ENCODE measurements at places on chromosomes 2 and 18.

GRCh38 chr2:44689516-44689915, 252.0 kb upstream of the SIX3 start:
- no peak for DNase-seq

DNA sequence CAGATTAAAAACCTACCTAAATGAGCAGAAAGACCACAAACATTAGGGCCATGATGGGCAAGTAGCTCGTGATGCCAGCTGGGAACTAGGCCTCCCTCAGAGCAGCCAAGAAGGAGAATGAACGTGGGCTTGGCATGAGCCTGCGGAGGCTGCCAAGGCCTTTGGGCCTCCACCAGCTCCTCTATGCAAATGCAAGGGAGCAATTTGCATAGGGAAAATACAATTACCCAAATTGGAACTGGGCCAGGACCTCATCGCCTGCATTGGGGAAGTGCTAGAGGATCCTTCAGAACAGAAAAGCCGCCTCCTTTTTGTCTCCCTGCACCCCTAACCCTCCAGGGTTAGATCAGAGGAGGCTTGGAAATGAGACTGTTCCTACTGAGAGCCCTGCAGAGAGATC, 326.4 kb downstream of the SMAD2 start:
- no peak for DNase-seq

DNA sequence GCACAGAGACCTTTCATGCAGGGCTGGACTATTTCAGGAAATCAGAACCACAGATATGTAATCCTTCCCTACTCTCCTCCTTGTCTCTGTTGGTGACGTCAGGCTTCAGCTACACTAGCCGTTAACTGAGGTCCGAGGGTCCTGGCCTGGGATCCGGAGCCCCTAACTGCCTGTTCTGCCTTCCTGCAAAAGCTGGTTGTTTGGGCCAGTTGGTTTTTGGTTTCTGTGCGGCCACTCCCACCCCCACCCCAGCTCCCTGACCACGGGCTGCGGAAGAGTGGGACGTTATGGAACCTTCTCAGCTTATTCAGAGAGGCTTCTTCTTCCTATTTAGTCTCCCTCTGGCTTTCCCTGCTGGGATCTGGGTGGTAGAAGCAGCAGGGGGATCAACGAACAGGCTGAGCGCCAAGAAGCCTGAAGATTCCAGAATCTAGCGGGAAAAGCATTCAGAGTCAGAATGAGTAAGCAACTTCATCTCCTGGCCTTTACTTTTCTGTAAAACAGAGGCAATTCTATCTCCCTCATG, 49.3 kb upstream of the ROCK2 start:
- no peak for DNase-seq

- no peak for DNase-seq
Measured at GRCh38 chr2:189424961-189425360, 16.3 kb upstream of the WDR75 start.

DNA sequence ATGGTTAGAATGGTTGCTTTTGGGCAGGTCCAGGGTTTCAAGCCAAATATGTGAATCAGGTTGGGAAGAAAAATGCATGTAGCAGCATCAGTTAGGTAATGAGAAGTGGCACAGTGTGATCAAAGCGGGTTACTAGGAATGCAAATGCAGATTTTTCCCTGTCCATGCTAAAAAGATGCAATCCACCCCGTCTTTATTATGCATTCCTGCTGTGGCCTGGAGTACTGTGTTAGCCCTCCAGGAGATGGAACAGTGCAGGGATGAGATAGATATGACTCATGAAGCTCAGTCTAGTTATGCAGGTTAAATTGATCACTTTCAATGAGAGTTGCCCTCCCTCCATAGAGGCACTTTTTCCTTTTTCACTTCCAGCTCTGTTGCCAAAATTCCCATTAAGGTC, 283.8 kb downstream of the CTNNA2 start:
- no peak for DNase-seq

DNA sequence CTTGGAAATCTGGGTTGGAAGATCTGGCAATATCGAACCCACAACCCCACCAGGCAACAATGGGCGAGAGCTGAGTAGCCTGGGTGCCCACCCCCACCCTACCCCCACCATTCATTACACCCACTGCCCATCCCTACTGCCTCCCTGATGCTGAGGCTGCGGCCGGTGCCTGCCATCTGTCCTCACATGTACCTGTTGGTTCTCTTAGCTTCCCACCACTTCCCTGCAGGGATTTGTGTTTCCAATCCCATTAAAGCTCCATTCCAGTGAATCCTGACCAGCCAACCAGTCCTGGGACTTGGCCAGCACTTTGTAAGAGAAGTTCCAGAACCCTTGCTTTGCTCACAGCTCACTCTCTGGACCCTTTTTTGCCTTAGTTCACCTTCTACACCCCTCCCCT, 163.0 kb upstream of the SH3BP4 start:
- no peak for DNase-seq

- DNase-seq: no peak
Measured at GRCh38 chr18:1062588-1062987, 157.9 kb downstream of the ADCYAP1 start.

DNA sequence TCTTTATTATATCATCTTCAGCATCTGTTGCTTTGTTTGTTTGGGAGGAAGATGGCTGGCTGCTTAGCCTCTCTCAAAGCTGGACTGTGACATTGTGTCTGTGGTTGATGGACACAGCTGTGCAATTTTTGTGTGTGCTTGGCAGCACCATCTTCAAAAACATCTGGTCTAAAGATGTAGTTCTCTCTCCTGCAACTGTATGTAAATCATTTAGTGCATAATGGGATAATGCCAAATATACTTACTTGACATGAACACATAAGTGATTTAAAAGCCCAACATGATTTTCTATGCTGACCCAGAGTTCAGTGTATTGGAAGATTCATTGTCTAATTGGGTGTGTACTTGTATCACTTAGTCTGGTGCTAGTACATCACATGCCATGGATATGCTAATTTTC, 112.2 kb downstream of the MAP4K4 start:
- no peak for DNase-seq

GRCh38 chr2:232319803-232320442, 58.6 kb upstream of the ALPP start:
- DNase-seq: no peak
